SJSA1 (cell line): ENCODE measurements at places on chromosomes 6 and 20. TPM values are rescaled to one million over a fixed set of nuclear protein-coding genes. Genes with fewer than 3 reads are reported as not detected.

The KHDC1 gene
- total RNA-seq, result 0.66 and 2.2 TPM in 2 replicates

The FAM209A gene
- total RNA-seq, result not detected in 2 replicates

The DNPH1 gene
- 35.7 and 71.5 TPM in 2 replicates for total RNA-seq

The SYNDIG1 gene
- not detected in 2 replicates for total RNA-seq

The IPCEF1 gene
- 0.11 and 0.63 TPM in 2 replicates for total RNA-seq

The TCP11 gene
- total RNA-seq, result 0.60 and 1.6 TPM in 2 replicates

The PEX7 gene
- 4.6 and 11.4 TPM in 2 replicates for total RNA-seq

The DBNDD2 gene
- total RNA-seq, result 0.13 and 0.47 TPM in 2 replicates

The FRS3 gene
- total RNA-seq, result 1.5 and 2.0 TPM in 2 replicates

The OPRL1 gene
- total RNA-seq, result 0.09 and 0.16 TPM in 2 replicates

The SIM1 gene
- 1.1 and 1.6 TPM in 2 replicates for total RNA-seq

The SGK1 gene
- 50.2 and 53.9 TPM in 2 replicates for total RNA-seq

The ZNF334 gene
- 0.11 TPM in 1 of 2 replicates, not detected in the other for total RNA-seq

The SPEF1 gene
- total RNA-seq, result not detected in 2 replicates

The FKBP5 gene
- 0.29 and 0.50 TPM in 2 replicates for total RNA-seq

The LY6G6D gene
- not detected in 2 replicates for total RNA-seq

The ABCF1 gene
- 38.8 and 59.3 TPM in 2 replicates for total RNA-seq

The GSTA2 gene
- total RNA-seq, result not detected in 2 replicates

The MYCT1 gene
- 0.39 TPM in 1 of 2 replicates, not detected in the other for total RNA-seq

The INSM1 gene
- not detected in 2 replicates for total RNA-seq

The BPIFB2 gene
- not detected in 2 replicates for total RNA-seq

The PSMB1 gene
- total RNA-seq, result 439 and 628 TPM in 2 replicates

The PTK7 gene
- total RNA-seq, result 60.6 and 87.0 TPM in 2 replicates

The KCNQ2 gene
- total RNA-seq, result not detected in 2 replicates

The RBM24 gene
- total RNA-seq, result 30.3 and 43.7 TPM in 2 replicates

The TBX18 gene
- total RNA-seq, result 17.5 and 35.1 TPM in 2 replicates

The CDS2 gene
- total RNA-seq, result 27.4 and 31.2 TPM in 2 replicates

The BPI gene
- total RNA-seq, result 0.11 TPM in 1 of 2 replicates, not detected in the other

The C20orf144 gene
- 0.18 TPM in 1 of 2 replicates, not detected in the other for total RNA-seq

The PTK6 gene
- total RNA-seq, result not detected in 2 replicates
